H9 (cell line): ENCODE measurements at places on chromosomes 12 and 14.
A peak's percentile ranks its signal among the peaks of the same experiment; 100 is the strongest.

- peak; percentile 78 for DNase-seq
Measured at GRCh38 chr14:87805315-87805723, 187.7 kb downstream of the GALC start.

DNA sequence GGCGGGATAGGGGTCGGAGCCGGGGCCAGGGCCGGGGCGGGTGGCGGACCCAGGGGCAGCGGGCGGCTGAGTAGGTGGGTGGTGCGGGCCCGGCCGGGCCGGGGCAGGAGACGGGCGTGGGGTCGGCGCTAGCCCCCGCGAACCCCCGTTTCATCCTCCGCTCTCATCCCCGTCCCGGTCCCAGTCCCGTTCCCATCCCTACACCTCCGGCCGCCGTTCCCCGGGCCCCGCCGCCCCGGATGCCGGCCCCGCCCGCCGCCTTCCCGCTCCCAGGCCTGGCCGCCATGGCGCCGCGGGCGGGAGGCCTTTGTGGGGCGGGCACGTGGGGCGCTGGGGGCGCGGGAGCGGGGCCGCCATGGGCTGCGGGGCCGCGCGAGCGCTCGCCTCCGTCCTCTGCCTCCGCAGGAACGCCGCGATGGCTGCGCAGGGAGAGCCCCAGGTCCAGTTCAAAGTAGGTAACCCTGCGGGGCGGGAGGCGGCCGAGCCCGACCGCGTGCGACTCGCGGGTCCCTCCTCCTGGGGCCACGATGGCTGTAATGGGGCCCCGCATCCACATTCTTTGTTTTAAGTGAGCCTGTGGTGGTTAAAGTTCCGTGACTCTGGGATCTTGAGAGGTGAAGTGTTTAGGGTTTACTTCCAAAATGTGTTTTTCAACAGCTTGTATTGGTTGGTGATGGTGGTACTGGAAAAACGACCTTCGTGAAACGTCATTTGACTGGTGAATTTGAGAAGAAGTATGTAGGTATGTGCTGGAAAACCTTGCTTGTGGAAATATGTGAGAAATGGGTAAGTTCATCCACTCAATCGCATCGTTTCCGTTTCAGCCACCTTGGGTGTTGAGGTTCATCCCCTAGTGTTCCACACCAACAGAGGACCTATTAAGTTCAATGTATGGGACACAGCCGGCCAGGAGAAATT lies 572 bp downstream of the RAN start:
- no peak for DNase-seq

GRCh38 chr14:26593357-26593756 lies 4.5 kb downstream of the NOVA1 start:
- no peak for DNase-seq

DNA sequence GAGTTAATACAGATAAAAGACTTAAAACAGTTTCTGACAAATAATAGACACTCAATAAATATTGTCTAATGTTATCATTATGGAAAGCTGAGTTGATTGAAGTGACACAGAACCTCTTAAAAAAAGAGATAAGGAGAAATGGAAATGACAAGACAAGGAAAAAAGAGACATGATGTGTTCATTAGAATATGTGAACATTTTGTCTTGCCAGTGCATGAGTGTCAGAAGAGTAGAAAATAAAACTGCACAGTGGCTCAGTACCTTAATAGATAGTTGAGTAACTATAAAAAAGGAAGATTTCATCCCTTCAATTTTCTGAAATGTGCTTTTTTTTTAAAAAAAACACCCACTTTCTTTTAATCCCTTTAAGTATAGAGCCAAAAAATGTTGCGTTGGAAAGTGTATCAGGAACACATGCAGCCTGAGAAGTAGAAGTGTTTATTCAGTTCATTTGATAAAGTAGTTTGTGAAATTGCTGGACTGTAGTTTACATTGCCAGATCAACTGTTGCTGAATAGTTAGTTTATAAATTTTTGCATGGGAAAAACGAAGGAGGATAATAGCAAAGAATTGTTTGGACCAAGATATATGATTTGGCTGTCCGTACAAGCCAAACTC lies 56.6 kb upstream of the ACSS3 start:
- DNase-seq = no peak

DNA sequence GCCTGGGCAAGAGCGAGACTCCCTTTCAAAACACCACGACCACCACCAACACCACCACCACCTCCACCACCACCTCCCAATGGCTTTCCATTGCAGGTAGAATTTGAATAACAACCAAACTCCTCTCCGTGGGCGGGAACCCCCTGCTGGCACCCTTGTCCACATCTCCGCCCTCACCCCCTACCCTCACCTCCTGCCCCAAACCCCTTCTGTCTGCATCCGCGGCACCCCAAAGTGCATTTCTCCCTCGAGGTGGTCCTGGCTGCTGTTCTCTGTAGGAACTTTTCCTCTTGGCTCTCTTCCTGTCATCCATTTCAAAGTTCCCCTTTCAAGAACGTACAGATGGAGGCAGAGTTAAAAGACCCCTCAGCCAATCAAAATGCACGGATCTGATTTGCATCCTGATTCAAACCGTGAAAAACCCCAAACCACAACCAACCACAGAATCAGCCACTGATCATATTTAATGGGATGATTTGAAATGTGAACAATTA lies 3.8 kb downstream of the SDSL start:
- DNase-seq = peak; percentile 78

DNA sequence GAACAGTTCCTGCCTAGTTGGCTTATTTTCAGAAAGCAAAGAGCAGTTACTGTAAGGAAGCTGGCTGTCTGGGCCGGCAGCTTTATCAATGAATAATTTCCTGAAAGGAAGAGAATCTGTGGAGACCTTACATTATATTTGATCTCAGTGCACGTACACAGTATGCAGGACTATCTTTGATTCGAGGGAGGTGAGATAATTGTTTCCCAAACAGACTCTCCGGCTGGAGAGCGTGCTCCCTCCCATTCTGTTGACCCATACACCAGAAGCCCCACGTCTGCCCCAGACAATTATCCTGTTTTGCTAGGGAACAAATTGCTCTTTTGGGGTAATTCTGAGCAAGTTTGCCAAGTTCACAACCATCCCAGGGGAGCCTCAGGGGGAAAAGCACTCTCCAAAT lies 1115.0 kb downstream of the VRK1 start:
- DNase-seq = no peak

- no peak for DNase-seq
Measured at GRCh38 chr14:20658246-20658645, 16.8 kb upstream of the OR6S1 start.

DNA sequence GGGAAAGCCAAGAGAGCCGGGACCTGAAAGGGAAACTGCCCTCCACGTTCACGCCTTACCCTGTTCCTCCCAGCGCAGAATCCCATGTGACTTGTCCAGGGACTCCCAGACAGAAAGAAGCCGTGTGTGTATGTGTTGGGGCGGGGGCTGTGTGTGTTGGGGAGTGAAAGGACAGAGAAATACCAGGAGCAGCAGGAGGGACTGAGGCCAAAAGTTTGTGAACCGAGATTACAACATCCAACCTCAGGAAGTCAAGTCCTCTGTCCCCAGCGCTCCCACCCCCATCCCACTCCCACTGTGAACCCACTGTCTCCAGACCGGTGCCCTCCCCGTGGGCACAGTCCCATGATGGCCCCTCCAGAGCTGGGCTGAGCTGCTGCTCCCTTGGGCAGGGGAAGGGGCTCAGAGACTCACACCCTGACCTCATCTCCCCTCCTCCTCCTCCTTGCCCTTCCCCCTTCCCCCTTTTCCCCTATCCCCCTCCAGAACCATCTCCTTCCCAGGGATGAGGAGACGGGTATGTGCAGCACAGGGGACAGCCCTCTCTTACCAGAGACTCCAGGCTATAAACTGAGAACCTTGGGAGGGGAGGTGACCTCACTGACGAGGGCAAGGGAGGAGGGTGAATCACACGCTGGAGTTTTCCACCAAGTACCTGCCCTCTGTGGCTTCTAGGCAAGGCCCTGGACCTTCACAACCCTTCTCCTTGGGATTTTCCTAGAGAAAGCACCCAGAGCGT lies at the start of gene SLC6A12:
Gene SLC6A12 (minus strand): TSS at position 155 of the 739 bp plus-strand sequence. CDS start 4,171 bp downstream, outside the sequence.
- DNase-seq = no peak

GRCh38 chr12:19482036-19482435 lies 42.7 kb downstream of the AEBP2 start:
- no peak for DNase-seq

- DNase-seq = no peak
Measured at GRCh38 chr12:79524507-79525148, 166.1 kb downstream of the PAWR start.

GRCh38 chr12:117593815-117594400 lies 232.5 kb upstream of the NOS1 start:
- no peak for DNase-seq

- no peak for DNase-seq
Measured at GRCh38 chr12:2892246-2892645, 1.6 kb downstream of the TULP3 start.

GRCh38 chr14:53090853-53091252 lies 62.3 kb downstream of the DDHD1 start:
- DNase-seq = no peak

GRCh38 chr12:16955083-16955657 lies 349.2 kb upstream of the LMO3 start:
- DNase-seq = no peak

GRCh38 chr12:22974865-22975264 lies 349.9 kb downstream of the ETNK1 start:
- DNase-seq = no peak

DNA sequence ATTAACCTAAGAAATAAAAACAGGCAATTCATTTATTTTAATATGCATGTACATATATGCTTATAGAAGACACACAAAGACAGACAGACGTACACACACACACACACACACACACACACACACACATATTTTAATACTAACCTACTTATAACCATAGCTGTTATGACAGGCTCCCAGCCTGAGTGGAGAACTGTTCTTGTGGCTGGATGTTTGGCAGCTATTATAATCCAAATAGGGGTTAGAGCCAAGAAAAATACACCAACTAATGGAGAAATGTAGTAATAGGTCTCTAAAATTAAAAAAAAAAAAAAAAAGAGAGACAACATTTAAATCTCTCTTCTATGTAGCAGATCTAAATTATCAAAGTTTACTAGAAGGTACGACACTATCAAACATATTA lies 91.8 kb downstream of the SLC41A2 start:
- no peak for DNase-seq

GRCh38 chr12:55629058-55629841 lies 7.4 kb upstream of the OR10P1 start:
- DNase-seq = no peak

DNA sequence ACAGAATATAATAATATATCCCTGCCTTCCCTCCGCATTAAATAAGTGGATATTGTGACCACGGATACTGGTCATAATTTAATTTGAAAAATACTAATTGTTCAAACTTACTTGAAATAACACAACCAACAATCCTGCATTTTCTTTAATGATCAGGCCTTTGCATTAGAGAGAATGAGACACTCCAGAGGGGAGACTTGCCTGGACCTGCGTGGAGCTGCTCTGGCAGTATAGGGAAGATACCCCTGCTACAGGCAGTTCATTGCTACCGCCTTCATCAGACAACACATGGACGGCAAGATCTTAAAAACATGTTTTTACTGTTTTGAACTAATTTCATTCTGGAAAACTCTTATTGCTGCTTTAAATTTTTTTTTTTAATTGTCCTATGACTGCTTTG lies 211.0 kb upstream of the FAR2 start:
- DNase-seq = no peak

DNA sequence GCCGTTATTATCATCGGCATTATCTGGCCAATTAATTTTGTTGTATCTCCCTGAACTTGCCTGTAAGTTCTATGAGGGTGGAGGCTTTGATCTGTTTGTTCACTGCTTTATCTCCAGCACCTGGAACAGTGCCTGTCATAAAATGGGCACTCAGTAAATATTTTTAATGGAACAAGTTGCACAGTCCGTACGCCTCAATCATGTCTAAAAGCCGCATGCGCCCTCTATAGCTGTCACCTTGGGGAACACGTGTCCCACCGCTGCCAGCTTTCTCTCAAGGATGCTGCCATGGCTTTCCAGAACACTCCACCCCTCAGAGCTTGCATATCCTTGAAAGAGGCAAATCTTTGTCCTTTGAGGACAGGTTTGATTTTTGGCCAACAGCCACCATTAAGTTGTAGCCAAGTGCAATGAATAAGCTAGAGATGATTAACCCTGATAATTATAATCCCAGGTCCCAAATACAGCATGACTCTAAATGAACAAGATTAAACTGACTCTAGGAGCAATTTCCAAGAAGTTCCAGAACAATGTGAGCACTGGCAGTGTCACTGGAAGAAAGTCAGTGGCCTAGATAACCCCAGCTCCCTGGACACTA lies 55.1 kb downstream of the ERH start:
- DNase-seq = no peak

GRCh38 chr14:59377991-59378601 lies 87.1 kb downstream of the GPR135 start:
- no peak for DNase-seq
